Thyroid gland (tissue), 4 donors: ENCODE measurements at places on chromosomes 11 and 22.

DNA sequence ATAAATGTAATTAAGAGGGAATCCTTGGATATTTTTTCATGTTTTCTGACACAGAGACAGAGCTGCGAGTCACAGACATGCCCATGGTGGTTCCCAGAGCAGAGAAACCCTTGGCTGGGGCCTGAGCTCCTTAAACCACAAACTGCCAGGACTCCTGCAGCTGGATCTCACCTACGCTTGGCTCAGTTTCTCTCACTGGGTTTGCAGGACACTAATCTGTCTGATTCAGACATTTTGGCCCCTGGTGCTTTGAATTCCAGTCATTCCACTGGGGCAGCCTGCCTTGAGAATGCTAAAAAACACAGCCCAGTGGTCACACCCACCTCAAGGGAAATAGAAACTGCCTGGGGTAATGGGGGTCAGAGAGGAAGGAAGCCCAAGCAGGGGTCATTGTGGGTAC is 122.6 kb downstream of the CCDC81 start:
- DNase-seq = no peak
- no peaks in the 10 kb centered on the region for H3K27me3 ChIP-seq
- no peak overlapping the region for H3K4me3 ChIP-seq
- H3K4me1 ChIP-seq = peaks cover 31% of the 10 kb centered on the region

DNA sequence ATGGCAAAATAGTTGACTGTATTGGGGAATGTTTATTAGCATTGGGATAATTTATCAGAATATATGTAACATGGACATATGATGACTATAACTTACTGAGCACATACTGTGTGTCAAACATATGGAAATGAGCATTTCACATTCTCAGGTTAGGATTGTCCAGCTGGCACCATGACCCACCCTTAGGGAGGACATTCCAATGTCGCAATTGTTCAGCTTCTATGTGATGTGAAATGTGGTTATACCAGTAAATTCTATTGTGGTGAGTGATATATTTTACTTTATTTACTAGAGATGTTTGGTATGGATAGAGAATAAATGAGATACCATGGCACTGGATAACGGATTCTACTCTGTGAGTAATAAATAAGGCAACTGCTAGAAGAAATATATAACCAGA is 50.4 kb downstream of the OR4A47 start:
- no peaks in the 10 kb centered on the region for H3K36me3 ChIP-seq
- no peak overlapping the region for H3K27ac ChIP-seq
- H3K27me3 ChIP-seq = no peaks in the 10 kb centered on the region
- no peaks in the 10 kb centered on the region for H3K4me1 ChIP-seq

DNA sequence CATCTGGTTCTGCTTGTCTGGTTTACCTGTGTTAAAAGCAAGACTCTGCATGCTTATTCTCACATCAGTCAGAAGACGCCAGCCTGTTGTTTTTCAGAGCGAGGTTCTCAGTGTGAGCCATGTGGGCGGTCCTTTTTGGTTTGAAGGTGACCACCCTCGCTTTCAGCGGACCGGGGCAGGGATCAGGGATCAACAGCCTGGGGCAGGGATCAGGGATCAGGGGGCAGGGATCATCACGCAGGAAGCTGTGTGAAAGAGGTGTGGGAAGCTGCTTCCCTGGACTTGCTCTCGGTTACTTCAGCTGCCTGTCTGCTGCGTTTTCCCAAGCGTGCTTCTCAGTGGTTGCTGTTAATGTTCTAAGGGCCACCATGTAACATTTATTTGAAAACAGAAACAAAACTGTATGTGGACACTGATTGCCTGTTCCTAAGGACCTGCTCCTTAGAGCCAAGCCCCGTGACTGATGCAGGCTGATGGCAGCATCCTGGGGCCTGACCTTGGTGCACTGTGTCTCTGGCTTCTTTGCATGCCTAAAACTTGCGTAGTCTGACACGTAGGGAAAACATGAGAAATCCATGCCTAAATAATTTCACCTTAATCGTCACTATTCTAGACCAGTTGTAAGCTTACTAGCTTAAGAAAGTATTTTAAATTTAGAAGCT is 146.9 kb downstream of the ATXN10 start:
- no peak for DNase-seq
- H3K36me3 ChIP-seq = no peaks in the 10 kb centered on the region
- peak overlapping the region; percentile 57 for H3K27ac ChIP-seq

DNA sequence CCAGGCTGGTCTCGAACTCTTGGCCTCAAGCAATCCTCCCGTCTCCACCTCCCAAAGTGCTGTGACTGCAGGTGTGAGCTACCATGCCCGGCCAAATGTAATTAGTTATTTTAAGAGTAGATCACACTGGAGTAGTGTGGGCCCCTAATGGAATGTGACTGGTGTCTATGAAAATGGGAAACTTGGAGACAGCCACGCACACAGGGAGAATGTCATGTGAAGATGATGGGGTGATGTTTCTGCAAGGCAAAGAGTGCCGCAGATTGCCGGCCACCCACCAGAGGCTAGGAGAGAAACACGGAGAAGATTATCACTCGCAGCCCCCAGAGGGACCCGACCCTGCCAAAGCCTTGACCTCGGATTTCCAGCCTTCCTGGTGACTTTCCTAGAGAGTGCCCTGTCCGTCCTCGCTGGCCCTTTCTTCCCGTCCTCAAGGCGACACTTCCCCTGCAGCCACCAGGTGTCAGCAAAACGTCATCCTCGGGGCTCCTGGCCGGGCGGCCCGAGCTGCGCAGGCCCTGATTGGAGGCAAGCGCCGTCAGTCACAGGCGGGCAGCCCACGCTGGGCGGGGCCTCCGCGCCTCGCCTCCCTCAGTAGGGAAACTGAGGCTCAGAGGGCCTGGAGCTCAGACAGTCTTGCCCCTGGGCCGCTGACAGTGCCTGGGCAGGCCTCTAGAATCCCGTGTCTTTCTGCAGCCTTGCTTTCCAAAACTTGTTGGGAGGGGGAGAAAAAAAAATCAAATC is 16.3 kb downstream of the CRYBB2 start:
- no peaks in the 10 kb centered on the region for H3K27me3 ChIP-seq
- no peaks in the 10 kb centered on the region for H3K36me3 ChIP-seq
- H3K4me1 ChIP-seq = peaks cover 6% of the 10 kb centered on the region

- no peak overlapping the region for H3K27ac ChIP-seq
- no peak overlapping the region for H3K4me3 ChIP-seq
- H3K4me1 ChIP-seq = peaks cover 4% of the 10 kb centered on the region
Observed at GRCh38 chr11:67024966-67025365, 2.0 kb downstream of the SYT12 start.
